Pancreas (tissue), 10 donors: ENCODE measurements at places on chromosomes 7 and 10. TPM values are rescaled to one million over a fixed set of nuclear protein-coding genes. Genes with fewer than 3 reads are reported as not detected.

GRCh38 chr10:97647556-97647955 lies 7.1 kb downstream of the PI4K2A start:
- no peak for DNase-seq

DNA sequence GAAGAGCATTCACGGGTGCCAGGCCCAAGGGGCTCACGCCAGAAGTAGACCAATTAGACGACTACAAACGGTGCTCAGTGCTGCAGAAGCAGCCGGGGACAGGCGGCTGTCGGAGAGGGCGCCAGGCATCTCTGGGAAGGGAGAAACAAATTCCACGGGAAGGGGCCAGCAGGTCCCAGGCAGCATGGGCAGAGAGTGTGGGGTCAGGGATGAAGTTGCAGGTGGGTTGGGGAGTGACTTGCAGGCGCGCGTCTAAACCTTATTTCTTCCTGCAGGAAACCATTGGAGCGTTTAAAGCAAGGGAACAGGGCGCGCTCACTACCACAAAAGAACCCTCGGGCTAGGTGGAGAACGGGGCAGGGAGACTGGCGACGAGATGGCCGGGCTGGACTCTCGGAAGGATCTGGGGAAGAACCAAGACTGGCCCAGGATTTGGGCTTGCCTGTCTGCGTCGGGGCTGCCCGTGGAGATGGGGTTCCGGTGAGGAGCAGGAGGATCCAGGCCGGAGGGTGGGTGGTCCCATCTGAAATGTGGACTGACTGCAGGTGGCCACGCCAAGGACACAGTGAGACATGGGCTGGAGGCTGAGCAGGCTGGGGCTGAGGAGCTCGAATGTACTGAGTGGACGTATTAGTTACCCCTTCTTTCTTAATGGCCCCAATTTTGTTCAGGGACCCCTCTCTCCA lies 116.3 kb upstream of the DIP2C start:
- peak; percentile 51 for DNase-seq

SFTPA2 gene
- 1.1 TPM for polyA plus RNA-seq

PIP4K2A gene
- polyA plus RNA-seq, result 3.6 TPM

GRCh38 chr7:26948617-26949118 lies 84.3 kb upstream of the SKAP2 start:
- no peak for DNase-seq

KCNIP2 gene
- 3.0 TPM for polyA plus RNA-seq

GRCh38 chr10:129501652-129502436 lies 34.8 kb downstream of the MGMT start:
- DNase-seq, result no peak

DNA sequence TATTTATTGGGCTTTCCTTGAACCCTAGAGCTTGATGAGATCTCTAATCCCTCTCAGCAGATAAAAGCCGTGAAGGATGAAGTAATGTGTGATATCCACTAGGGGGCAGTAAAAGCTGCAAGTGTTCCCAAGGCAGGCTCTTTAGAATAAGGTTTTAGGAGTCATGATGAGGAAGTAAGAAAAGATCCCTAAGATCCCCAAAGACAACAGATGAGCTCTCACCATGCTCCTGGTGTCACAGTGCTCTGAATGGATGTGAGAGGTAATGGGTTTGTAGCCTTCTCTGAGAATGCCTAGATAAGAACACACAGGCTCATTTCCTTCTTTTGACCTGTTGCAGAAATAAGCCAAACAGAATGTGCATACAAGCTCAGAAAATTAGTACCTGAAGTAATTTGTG lies 70.4 kb upstream of the ITPRID1 start:
- DNase-seq, result no peak

TAS2R41 gene
- not detected for polyA plus RNA-seq

- no peak for DNase-seq
These were observed 40.5 kb upstream of the ZNF107 start for GRCh38 chr7:64625114-64626082.

- DNase-seq, result no peak
These were observed 216.1 kb upstream of the STEAP4 start for GRCh38 chr7:88522771-88523293.

CYP3A4 gene
- 4.3 TPM for polyA plus RNA-seq

MALRD1 gene
- 0.31 TPM for polyA plus RNA-seq

NPSR1 gene
- not detected for polyA plus RNA-seq

DNA sequence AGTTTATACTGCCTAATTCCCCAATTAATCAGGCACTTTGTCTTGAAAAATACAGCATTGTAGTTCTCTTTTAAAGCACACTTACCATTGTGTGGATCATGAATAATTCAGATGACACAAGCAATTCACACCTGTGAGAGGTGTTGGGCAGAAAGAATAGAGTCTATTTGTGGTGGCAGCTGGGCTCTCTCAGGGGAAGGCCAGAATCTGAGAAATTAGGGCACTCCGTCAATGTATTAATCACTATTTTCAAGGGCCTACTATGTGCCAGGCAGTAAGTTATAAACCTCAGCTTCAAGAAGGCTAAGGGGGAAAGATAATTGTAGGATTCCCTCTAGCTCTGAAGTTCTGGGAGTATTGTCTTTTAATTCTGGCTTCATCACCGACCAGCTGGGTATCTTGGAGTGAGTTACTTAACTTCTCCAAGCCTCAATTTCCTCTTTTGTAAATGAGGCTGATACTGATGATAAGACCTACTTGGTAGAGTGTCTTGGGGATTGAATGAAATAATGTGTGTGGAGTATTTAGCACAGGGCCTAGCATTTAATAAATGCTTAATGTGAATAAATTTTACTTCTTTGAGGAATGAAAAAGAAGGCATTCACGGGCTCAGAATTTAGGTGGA lies 2.5 kb downstream of the CHN2 start:
- DNase-seq, result no peak

VAX1 gene
- polyA plus RNA-seq, result not detected

GRCh38 chr10:70508912-70509756 lies 30.6 kb downstream of the PALD1 start:
- no peak for DNase-seq

CH25H gene
- 0.49 TPM for polyA plus RNA-seq

SPDYE3 gene
- 0.09 TPM for polyA plus RNA-seq

DNA sequence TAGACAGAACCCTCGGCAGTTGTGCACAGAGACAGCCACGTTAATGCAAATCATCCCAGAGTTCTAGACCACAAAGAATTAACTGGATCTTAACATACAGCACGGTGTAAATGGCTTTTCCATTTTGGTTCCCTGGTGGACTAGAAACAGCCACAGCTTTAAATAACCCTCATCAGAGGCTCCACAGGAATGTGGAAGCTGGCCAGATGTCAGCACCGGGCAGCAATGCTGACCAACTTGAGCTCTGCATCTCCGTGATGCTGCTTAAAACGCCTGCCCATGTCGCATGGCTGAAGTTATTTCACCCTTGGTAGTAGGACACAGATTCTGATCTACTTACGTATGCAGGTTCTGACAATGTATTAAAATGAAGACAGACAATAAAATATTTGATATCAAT lies 24.5 kb downstream of the RSU1 start:
- DNase-seq, result no peak

GRCh38 chr7:81685270-81685868 lies 84.5 kb downstream of the HGF start:
- no peak for DNase-seq

- peak; percentile 80 for DNase-seq
These were observed 43.2 kb downstream of the HTRA1 start for GRCh38 chr10:122504610-122504950.
